ENCODE measurements at places on chromosomes 7 and 10.

DNA sequence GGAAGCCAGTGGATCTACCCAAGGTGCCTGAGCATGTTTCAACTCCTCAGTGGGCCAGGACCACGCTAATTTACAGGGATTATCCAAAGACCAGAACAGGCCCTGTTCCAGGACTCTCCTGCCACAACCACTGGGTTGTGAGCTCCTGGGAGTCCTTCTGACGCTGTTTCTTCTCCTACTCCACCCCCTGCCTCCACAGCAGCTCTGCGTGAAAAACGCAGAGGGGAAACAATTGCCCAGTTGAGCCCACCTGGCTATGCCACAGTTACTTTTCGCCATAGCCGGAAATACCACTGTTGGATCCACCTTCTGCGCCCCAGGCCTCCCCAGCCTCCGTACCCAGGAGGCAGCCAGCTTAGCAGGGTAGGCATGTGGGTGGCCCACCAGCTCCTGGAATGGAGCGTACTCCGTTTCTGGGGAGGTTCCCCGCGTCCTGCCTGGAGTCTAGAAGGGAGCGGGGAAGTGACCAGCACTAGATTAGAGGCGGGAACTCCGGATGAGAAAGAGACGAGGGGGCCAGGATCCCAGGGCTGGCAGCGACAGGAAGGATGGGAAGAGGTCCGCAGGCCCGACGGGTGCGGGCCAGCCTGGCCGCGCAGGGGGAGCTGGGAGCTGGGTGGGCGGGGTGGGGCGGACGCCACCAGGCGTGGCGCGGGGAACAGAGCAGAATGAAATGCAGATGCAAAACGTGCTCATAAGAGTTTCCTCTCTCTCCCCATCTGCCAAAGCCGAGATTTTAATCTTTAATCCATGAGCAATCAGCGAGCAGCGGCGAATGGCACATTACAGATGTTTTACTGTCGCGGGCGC is 32.1 kb upstream of the PAX2 start:
- DNase-seq = no peak

- DNase-seq = no peak
Measured at GRCh38 chr10:3057946-3058345, 9.4 kb upstream of the PFKP start.

GRCh38 chr10:123642293-123642692 is 23.9 kb upstream of the GPR26 start:
- no peak for DNase-seq

- no peak for DNase-seq
Measured at GRCh38 chr7:45177801-45178200, 20.2 kb downstream of the RAMP3 start.

DNA sequence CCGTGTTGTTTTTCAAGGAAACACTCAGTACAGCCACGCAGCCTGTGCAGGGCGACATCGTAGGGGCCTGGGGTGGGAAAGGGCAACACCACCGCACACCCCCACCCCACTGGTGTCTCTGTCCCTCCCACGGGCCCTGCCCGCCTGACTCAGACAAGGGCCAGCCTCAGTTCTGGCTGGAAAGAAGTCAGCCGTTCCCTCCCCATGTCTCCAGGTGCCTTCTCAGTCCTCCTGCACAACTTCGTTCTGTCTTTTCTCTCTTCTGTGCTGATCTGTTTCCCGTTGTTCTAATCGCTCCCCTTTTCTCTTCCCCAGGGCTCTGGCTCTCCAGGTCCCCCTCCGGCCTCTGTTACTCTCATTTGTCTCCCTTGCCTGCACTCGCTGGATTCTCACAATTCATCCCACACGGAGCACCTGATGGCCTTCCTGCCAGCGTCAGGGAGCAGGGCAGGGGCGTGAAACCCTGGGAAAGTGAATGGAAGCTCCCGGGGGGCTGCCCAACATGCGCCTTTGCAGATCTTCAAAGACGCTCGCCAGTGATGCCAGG is 97.7 kb downstream of the WDR37 start:
- no peak for DNase-seq

- peak; percentile 41 for DNase-seq
Measured at GRCh38 chr7:71733107-71733870, 601.3 kb downstream of the GALNT17 start.

DNA sequence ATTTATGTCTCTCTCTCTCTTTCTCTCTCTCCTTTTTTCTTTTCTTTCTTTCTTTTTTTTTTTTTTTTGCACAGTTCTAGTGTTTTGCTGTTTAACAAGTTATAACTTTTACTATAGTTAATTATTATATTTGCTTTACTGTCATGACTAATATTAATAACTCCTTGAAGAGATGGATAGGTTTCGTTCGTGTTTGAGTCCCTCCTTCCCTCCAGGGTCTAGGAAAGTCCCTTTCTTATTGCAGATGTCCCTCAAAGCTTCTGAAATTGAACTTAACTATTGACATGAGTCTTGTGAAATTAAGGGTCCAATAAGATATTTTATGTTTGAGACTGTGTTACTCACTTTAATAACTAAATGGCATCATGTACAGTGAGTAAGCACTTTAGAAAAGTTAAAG is 131.4 kb downstream of the PLXDC2 start:
- no peak for DNase-seq

- DNase-seq = peak; percentile 92
Measured at GRCh38 chr7:41861642-41862041, 158.8 kb upstream of the INHBA start.

DNA sequence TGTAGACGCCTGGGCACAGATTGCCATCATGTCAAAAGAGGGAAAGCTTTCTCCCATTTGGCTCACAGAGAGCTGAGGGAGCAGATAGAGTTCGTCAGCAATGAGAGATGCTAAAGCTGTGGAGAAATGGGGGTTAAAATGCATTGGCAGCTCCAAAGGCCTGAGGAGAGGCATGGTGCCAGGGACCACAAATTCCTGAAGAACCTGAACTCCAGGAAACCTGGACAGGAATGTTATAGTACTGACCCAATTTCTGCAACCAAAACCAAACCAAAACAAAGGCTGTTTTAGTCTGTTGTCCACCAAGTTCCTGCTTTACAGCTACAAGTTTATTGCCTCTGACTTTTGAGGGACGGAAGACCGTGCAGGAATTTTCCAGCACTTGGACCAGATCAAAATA is 575.7 kb downstream of the REEP3 start:
- DNase-seq = no peak

DNA sequence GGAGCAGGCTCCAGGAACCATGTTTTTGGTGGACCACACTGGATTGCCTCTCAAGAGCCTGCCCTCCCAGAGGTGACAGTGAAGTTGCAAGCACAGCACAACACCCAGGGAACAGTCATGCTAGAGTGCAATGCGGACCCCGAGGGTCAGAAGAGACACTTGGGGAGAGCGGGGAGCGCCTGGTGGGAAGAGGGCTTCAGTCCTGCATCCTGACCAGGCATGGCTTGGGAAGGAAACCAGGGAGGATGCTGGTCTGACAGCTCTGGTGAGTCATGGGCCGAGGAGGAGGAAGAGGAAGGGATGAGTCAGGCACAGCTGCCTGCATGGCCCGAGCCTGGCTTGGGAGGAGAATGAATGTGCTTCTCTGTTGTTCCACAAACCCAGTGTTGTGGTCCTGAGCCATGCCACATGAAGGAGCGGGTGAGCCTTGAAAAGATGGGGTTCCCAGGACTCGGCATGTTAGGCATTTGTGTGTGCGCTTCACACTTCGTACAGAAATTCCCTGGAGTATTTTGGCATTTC is 29.5 kb upstream of the ANKRD2 start:
- DNase-seq = peak; percentile 88

DNA sequence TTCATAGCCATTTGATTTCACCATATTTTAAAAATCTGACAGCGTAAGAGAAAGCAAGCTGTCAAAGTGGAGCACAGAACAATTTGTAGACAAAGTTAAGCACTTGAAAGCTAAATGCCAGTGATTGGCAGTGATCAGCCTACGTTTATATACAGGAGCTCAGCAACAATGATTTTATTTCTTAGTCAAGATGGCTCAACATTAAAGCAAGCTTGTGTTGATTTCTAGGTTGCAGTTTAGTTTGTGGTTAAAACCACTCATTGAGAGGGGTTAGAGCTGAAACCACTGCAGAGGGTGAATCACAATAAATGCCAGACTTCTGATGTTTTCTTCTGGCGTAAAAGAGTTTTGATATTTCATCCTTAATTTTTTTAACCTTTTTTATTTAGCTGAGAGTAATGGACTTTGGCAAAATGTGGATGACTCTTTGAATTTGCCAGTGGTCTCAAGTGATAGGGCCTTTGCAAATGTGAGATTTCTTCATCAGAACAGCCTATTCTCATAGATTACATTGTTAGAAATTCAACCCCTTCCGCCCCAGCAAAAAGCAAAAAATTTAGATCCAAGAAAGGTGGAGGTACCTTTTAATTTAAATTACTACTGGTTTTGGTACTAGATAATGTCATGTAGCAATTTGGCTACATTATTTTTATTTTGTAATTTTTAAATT is 73.8 kb downstream of the SHOC2 start:
- peak; percentile 66 for DNase-seq

GRCh38 chr10:7333961-7334641 is 76.7 kb downstream of the SFMBT2 start:
- DNase-seq = no peak

DNA sequence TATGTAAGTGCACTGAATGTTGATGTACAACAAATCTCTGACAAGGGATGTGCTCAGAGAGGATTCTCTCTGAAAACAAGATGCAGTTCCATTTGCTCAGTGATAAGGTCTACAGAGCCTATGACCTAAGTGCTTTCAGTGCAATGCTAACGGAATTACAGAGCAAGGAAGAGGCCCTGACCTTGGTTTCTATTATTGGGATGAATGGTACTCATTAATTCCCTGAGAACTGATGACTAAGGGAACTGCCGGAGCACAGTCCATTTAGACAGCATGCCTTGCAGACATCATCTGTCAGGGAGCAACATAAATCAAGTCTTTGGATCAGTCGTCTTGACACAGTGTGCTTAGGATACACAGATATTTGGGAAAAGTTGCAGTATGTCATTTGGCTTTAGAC is 340.8 kb downstream of the PHTF2 start:
- no peak for DNase-seq

GRCh38 chr7:80183900-80184685 is 49.5 kb downstream of the GNAI1 start:
- DNase-seq = no peak

- no peak for DNase-seq
Measured at GRCh38 chr10:35400595-35401268, 64.4 kb downstream of the CCNY start.

- DNase-seq = peak; percentile 16
Measured at GRCh38 chr10:92914478-92915325, 66.4 kb downstream of the EXOC6 start.

DNA sequence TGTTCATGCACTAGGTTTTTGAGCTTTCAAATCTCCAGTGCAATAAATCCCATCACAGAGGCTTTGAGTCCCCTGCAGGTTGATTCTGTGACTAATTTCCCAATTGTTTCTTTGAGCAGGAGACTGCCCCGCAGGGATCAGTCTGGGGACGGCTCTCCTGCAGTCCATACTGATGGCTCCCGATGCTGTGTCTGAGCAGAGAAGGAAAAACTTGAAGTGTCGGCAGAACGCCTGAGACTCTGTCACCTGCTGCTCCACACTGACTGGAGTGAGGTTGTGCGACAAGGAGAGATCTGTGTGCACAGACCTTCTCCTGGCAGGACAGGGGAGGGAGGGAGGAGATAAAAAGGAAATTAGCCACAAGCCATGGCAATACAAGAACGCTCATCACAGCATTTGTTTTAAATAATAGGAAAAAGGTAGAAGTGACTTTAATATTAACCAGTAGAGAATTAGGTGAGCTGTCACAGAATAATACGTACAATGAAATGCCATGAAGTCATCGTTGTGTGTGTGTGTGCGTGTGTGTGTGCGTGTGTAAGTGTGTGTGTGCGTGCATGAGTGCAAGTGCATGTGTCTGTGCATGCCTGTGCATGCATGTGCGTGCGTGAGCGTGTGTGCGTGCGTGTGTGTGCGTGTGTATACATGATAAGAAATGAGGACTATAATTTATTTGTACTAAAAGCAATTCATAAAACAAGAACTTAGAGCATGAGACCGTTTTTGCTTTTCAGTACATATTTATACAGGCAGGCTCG is 38.2 kb downstream of the HTR5A start:
- DNase-seq = no peak

DNA sequence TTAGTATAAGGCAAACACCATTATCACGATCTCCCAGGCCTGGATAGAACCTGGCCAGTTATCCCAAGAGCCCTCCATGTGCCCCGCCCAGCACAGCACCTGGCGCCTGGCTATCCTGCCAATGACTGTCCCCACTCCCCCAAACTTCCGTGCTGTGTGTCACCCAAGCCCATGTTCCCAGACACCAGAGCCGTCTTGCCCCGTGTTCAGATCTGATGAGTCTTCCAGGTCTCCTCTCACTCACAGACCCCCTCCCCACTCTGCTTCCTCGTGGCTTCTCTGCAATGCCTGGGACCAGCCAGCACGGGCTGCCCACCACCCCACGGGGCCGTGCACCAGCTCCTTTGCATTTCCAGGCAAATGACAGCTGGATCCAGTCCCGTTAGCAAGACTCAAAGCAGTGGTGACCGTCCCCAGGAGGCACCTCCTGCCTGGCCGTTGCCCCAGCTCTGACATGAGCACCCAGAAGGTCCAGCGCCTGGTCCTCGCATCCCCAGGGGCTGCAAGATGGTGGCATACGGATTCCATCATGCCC is 43.8 kb upstream of the INPP5A start:
- no peak for DNase-seq

DNA sequence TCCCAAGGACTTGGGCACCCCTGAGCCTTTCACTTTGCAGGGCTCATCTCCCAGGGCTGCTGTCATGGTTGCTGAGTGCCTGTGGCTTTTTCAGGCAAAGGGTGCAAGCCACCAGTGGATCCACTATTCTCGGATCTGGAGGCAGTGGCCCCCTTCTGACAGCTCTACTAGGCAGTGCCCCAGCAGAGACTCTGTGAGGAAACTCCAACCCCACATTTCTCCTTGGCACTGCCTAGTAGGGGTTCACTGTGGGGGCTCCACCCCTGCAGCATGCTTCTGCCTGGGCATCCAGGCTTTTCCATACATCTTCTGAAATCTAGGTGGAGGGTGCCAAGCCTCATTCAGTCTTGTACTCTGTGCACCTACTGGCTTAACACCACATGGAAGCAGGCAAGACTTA is 675.0 kb upstream of the MBL2 start:
- no peak for DNase-seq

DNA sequence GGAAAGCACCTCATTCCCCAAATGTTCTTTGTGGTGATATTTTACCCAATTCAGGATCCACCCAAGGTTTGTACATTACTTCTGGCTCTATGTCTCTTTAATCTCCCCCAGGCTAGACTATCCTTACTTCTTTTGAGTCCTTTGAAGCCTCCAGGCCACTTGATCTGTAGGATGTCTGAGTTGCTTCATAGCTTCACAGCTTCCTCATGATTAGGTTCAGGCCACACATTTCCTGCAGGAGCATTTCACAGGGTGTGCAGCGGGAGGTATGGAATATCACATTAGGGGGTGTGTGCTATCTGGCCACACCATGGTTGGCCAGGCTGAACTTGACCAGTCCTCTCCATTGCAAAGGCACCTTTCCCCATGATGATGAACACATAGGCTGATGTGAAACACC is 18.7 kb downstream of the TSPAN15 start:
- DNase-seq = no peak

Data from MV-4-11 (cell line).